ENCODE measurements at places on chromosomes 3 and 15.

GRCh38 chr3:185630182-185630622, 44.1 kb downstream of the SENP2 start:
- peak; percentile 68 for DNase-seq

DNA sequence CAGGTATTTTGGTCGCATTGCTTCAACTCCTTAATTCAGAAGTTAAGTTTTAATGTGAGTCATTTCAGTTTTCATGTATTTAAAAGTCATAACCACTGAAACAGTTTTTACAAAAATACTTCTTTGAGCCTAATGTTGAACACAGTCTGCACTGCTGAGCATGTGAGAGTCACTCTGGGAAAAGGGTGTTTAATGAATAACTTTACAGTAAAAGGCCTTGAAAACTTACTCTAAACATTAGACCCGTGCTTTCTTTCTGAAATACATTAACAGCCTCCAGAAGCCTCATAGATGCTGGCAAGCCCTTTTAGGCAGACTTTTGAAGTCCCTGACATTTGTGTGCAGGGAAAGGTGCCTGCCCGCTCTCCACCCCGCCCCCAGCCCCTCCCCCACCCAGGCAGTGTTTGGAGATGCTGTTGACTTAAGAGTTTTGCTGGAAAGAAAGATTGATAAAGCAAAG, 68.9 kb upstream of the NR2F2 start:
- DNase-seq, result no peak

GRCh38 chr3:143590660-143591059, 257.6 kb downstream of the SLC9A9 start:
- no peak for DNase-seq

DNA sequence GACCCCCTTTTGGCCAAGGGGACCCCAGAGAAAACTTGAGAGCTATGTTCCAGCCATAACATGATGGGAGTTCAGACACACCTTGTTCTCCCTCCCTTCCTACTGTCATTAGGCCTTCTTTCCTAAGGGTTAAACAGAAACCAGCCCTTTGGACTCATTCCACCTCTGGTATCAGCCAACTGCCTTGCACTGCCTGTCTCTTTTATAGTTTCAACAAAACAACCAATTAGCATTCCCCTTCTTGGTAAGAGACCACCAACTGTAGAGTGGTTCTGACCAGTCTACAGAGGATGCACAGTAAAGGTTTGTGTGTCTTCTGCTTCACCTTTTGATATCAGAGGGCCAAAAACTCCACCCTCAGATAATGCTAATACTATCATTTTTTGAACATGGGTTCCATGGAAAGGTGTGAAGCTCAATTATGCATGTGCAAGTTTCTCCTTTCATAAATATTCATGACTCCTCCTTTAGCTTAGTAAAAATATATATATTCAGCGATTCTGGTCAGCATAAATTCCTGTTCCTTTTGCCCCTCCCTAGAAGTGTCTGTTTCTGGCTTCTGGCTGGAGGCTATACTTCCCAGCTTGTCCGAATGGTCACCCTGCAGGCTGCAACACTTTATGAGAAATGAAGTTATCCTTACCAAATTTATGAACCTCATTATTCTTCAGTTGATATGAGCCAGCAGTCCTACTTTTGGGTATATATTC, 55.9 kb downstream of the SERP1 start:
- no peak for DNase-seq

Measured in HAP-1 (cell line).